ENCODE measurements at places on chromosomes 7 and 10. TPM values are rescaled to one million over a fixed set of nuclear protein-coding genes. Genes with fewer than 3 reads are reported as not detected.

The MSANTD7 gene
- 7.8 TPM for total RNA-seq

The DPCD gene
- total RNA-seq, result 9.1 TPM

The NUDT13 gene
- total RNA-seq, result 2.2 TPM

The LAMB1 gene
- 303 TPM for total RNA-seq

The CUTC gene
- 23.4 TPM for total RNA-seq

The CD36 gene
- total RNA-seq, result 208 TPM

The SEMA4G gene
- 15.3 TPM for total RNA-seq

The ZNF783 gene
- total RNA-seq, result 32.1 TPM

The ACBD7 gene
- 13.1 TPM for total RNA-seq

The NRBF2 gene
- total RNA-seq, result 16.0 TPM

The BLNK gene
- 13.1 TPM for total RNA-seq

The CPEB3 gene
- total RNA-seq, result 6.2 TPM

The ANK3 gene
- total RNA-seq, result 203 TPM

The TECTB gene
- total RNA-seq, result not detected

The ANXA8 gene
- 2.5 TPM for total RNA-seq

The PNLIPRP1 gene
- total RNA-seq, result 1.2 TPM

The MRLN gene
- not detected for total RNA-seq

The GLCCI1 gene
- 23.5 TPM for total RNA-seq

The EBF3 gene
- 38.9 TPM for total RNA-seq

The ELMO1 gene
- 151 TPM for total RNA-seq

The CNPY1 gene
- not detected for total RNA-seq

The CRTAC1 gene
- 23.0 TPM for total RNA-seq

The EVX1 gene
- total RNA-seq, result not detected

The CPA2 gene
- 1.2 TPM for total RNA-seq

The ADAM12 gene
- total RNA-seq, result 5.8 TPM

The GIMAP4 gene
- total RNA-seq, result 52.8 TPM

The CASTOR2 gene
- 16.0 TPM for total RNA-seq

The IGF2BP3 gene
- total RNA-seq, result 2.0 TPM

The BZW2 gene
- total RNA-seq, result 30.8 TPM

The SPAG6 gene
- total RNA-seq, result 0.31 TPM

The PAPOLB gene
- 0.98 TPM for total RNA-seq

The HOGA1 gene
- total RNA-seq, result 4.1 TPM

The HOXA4 gene
- total RNA-seq, result 10.0 TPM

The MSMB gene
- not detected for total RNA-seq

The ZPBP gene
- total RNA-seq, result not detected

The RPEL1 gene
- not detected for total RNA-seq

The EGR2 gene
- total RNA-seq, result 53.1 TPM

The NUPR2 gene
- total RNA-seq, result not detected

The ACHE gene
- total RNA-seq, result 0.94 TPM

The SYT15 gene
- total RNA-seq, result 17.1 TPM
